CD4-positive, alpha-beta T cell treated with Interleukin-4 for 4 hours (primary cell): ENCODE measurements at places on chromosomes 11 and 22.

- no peak for DNase-seq
These were observed 31.8 kb upstream of the FCHSD2 start for GRCh38 chr11:73173755-73174494.

DNA sequence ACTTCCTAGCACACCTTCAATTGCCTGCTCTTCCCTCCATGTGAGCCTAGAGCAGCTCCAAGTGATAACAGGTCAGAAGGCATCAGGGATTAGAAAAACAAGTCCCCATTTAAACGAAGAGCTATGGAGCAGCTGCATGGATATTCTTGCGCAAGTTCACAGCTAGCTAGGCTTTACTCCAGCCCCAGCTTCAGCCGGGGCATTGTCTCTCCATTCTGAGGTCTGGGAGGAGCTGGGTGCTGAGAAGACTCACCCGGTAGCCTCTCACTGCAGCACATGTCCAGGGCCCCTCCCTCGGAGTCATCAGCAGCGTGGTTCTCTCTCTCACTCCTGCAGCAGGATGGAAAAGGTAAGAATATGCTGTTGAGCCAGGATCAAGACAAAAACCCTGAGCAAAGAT, 26.0 kb downstream of the PTPN5 start:
- DNase-seq: no peak

- no peak for DNase-seq
These were observed 64.5 kb downstream of the DDX10 start for GRCh38 chr11:108729227-108729871.

DNA sequence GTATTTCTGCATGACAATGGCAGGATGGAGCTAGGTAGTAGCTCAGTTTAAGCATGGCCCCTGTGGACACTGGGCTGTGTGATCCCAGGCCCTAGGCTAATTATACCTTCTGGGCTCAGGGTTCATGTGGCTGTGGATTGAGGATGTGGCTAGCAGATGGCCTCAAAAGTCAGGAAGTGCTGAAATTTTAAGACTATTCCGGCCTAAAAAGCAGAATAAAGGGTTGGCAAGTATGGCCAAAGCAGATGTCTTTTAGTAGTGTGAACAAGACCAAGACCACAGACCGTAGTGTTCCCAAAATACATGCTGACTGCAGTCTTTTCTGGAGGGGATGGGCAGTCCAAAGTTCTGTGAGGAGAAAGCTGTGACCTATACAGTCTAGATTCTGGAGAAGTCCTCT, 115.7 kb upstream of the RAG2 start:
- no peak for DNase-seq

- DNase-seq: peak; percentile 30
These were observed 23.2 kb downstream of the COMMD9 start for GRCh38 chr11:36265793-36266628.

GRCh38 chr11:101397979-101398378, 185.8 kb downstream of the TRPC6 start:
- DNase-seq: no peak

GRCh38 chr11:86551288-86552092, 120.9 kb downstream of the ME3 start:
- DNase-seq: no peak

- DNase-seq: no peak
These were observed 137.7 kb downstream of the FEZ1 start for GRCh38 chr11:125358254-125358840.

GRCh38 chr22:37173709-37174108, 14.3 kb downstream of the C1QTNF6 start:
- DNase-seq: no peak

GRCh38 chr11:16815047-16815767, 76.8 kb downstream of the C11orf58 start:
- no peak for DNase-seq

DNA sequence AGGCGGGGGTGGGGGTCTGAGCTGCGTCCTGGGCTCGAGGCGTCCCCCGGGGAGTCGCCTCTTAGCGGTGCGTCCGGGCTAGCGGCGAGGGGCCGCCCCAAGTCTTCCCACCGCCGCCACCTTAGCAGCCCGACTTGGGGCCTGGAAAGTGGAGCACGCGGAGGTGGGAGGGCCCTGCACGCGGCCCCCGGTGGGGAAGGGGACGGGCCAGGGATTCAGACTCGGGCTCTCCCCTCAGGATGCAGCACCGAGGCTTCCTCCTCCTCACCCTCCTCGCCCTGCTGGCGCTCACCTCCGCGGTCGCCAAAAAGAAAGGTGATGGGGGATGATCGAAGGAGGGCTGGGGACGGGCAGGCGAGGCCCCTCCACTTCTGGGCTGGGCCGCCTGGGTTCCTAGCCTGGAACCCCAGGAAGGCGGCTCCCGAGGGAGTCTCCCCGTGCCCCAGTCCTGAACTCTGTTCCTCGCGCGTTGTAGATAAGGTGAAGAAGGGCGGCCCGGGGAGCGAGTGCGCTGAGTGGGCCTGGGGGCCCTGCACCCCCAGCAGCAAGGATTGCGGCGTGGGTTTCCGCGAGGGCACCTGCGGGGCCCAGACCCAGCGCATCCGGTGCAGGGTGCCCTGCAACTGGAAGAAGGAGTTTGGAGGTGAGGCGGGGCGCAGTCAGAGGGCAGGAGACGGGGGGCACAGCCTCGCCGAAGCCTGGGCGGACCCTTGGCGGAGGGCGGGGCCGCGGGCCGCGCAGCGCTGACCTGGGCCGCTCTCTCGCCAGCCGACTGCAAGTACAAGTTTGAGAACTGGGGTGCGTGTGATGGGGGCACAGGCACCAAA, 563 bp downstream of the MDK start:
- no peak for DNase-seq

DNA sequence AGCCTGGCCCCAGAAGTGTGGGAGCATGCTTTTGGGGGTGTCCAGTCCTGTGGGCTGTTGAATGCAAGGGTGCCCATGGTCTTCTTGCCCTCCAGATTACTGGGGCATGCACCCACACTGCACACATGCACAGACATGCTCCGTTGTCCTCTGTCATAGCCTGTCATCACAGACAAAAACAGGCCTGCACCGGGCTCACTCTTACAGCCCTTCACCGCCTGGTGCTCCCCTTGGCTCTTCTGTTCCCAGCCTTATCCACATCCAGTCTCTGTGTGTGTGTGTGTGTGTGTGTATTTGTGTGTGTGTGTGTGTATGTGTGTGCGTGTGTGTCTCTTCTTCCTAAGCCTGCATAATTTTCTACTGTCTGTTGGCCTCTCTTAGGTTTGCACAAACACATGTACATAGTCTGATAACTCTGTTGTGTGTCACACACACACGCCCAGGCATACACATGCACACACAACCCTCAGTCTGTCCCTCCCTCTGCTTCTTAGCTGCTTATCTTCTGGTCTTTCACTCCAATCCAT, 23.4 kb upstream of the NECTIN1 start:
- no peak for DNase-seq
